ENCODE measurements at places on chromosomes 5 and 9.

- no peak for DNase-seq
These were observed 119.9 kb downstream of the TMEM174 start for GRCh38 chr5:73292816-73293459.

DNA sequence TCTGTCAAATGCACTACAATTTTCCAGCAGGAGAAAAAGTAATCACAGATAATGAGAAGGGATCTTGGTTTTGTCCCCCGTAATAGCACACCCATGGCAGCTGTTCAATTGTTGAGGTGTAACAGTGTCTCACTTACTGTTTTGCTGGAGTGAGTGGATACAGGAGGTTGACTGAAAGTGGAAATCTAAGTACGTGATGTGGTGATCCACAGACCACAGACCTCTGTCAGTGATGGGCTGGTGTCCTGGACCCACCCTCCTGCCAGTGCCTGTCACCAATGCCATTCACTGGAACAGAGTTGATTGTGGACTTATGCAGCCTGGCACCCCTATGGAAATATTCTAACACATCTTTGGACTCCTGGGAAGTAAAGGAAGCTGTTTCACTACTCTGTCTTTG is 261.7 kb downstream of the TRPM3 start:
- no peak for DNase-seq

DNA sequence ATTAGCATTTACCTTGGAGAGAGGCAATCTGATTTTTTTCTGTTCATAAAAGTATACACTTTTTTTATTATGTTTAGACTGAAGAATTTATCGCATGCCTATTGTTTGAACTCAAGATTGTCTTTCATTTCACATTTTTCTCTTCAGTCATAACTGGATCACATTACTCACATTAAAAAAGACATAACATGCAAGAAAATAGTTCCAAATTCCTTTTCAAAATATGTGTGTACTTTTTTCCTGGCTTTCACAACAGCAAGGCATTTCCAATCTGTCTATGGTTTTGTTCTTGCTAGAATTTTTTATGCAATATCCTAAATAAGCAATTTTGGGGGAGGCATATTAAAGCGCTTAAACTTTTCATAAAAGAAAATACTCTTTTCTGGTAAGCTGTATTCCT is 21.2 kb downstream of the FTMT start:
- DNase-seq: no peak

- DNase-seq: peak; percentile 94
These were observed 30.8 kb downstream of the CD180 start for GRCh38 chr5:67165526-67166459.

DNA sequence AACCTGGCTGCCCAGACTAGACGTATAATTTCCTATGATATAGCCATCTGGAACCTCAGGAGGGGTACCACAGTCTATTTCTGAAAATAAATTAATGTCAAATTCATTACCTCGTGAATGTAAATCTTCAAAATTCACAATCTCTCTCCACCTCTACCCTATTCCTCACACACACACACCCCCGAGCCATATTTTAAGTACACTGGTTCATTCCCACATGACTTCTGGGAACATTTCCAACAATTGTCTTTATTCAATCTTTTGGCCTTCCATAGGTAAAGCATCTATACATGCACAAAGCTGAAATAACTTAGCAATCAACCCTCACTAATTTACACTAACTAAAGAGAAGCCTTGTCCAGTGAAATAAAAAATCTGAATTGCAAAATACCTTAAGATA is 32.7 kb downstream of the SUSD1 start:
- no peak for DNase-seq

GRCh38 chr5:135131801-135132680 is 98.0 kb upstream of the PITX1 start:
- DNase-seq: no peak

DNA sequence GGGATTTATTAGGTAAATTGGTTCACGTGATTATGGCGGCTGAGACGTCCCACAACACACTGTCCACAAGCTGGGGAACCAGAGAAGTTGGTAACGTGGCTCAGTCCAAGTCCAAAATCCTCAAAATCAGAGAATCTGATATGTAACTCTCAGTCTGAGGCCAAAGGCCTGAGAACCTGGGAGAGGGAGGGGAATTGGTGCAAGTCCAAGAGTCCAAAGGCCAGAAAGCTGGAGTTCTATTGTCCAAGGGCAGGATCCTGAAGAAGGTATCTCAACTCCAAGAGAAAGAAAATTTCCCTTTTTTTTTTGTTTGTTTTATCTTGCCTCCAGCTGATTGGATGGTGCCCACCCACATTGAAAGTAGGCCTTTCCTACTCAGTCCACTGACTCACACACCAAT is 83.8 kb downstream of the PRDM9 start:
- DNase-seq: no peak

DNA sequence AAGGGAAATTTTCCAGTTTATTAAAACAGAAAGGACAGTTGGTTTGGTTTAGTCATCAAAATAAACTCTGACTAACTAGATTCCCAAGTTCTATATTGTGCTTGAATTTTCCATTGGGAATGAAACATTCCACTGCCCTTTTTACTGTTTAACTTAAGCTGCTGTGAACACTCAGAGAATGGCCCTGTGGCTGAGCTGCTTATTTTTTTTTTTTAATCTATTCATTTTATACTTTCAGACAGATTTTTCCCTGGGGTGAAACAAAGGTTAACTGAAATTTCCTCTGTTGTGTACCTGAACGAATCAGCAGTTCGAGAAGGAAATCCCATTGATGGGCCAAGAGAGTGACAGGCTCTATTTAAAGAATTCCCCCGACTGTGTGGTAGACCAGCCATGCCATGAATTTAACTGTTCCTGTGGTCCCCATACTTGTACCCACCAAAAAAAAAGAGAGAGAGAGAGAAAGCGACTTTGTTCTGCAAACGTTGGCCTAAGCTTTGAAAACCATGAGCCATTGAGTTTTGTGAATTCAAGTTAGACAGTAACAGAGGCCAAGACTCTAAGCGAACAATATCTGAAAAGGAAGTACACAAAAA is 138.7 kb upstream of the GRHPR start:
- peak; percentile 39 for DNase-seq

DNA sequence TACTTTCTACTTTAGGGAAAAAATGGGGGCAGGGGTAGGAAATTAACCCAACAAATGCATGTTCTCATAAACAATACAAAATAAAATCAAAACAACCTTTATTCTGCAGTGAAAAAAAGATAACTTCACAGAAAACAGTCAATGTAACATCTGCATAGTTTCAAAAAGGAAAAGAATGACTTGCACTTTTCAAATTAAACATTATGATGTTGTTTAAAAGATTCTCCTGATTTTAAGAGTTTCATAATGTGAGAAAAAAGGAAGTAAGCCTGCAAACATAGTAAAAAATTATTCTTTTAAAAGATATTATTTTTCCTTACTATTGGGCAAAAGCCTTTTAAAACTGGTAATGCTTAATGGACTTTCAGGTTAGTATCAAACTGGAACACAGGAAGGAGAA is 7.6 kb downstream of the C9orf72 start:
- DNase-seq: no peak

DNA sequence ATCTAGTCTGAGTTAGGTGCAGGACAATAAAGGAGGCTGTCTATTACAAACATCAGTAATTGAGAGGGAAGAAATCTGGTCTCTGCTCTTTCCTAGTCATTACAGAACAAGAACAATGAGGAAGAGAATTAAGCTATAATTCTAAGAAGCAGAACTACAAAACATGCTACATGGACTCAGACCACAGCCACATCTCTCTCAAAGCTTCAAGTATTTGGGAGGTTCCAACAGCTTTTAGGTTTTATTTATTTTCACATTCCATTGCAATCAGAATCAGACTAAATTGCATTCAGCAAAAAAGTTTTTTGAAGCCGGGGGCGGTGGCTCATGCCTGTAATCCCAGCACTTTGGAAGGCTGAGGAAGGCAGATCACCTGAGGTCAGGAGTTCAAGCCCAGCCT is 1.1 kb upstream of the GRPEL2 start:
- no peak for DNase-seq

- DNase-seq: no peak
These were observed 582.6 kb downstream of the PSAT1 start for GRCh38 chr9:78879324-78880100.

DNA sequence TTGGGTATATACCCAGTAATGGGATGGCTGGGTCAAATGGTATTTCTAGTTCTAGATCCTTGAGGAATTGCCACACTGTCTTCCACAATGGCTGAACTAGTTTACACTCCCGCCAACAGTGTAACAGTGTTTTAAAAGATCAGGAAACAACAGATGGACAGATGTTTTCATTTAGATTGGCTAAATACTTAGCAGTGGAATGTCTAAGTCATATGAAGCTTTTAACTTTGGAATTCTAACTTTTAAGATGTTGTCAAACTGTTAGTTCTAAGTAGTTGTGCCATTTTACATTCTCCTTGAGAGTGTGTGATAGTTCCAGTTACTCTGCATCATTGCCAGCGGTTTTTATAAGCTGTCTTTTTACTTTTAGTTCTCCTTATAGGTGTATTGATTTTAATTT is 688.8 kb downstream of the SEMA5A start:
- no peak for DNase-seq

DNA sequence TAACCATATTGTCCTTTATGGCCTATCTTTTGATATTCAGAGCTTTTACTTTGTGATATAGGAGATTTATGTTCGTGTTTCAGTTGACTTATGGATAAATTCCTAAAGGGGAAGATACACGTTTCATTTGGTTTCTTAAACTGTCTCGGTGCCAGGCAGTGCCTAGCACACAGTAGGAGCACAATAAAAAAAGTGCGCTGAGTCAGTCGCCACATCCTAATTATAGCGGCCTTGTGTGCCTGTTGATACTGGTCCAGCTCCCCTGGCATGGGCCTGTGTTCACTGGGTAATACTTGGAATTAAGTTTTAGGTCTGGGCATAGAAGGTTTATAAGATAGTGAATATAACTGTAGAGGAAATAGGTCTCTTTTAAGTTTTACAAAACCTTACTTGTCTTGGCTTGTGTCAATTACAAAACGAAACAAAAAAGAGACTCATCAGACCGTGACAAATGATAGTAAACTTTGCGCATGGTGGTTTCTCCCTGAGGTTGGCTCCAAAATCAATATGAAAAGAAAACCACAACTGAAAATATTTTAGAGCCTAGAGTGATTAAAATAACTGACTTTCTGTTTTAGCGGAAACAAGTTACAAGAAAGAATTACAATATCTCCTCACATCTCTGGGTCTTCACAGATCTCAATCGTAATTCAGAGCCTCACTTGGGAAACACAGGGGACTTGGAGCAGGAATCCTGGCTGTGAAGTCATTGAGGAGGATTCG is 84.8 kb downstream of the MVB12B start:
- no peak for DNase-seq

DNA sequence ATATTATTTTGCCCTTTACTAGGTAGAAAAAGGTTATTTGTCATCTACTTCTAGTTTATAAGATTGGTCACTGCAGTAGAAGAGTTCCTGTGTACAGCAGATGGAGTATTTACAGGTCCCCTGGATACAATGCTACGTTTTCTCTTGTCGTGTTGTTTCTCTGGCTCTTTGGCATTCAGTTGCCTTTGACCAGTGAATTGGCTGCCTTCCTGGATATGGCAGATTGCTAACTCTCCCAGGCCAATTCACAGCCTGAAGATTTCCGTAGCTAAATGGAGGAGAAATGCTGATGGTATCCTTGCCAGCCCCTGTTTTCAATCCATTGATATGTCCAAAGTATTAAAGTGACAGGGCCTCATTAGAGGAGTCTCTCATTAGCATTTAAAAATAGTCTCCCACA is 32.5 kb upstream of the GNAQ start:
- DNase-seq: no peak

DNA sequence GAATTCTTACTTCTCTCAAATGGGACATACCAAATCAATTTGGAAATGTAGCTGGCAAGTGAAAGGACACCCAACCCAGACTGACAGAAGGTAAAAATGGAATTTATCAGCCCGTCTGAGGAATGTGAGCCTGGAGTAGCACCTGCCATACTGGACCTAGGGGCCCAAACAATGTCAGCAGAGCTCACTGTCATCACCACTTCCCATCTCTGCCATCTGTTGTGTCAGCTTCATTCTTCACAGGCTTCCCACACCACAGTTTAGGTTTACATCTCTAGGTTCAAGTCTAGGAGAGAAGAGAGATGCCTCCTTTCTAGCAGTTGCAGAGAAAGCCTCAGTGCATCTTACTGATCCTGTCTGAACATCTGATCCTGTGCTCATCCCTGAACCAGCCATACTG is 222.4 kb downstream of the DOCK8 start:
- no peak for DNase-seq

- DNase-seq: no peak
These were observed 23.6 kb upstream of the CYSTM1 start for GRCh38 chr5:140151144-140152021.

DNA sequence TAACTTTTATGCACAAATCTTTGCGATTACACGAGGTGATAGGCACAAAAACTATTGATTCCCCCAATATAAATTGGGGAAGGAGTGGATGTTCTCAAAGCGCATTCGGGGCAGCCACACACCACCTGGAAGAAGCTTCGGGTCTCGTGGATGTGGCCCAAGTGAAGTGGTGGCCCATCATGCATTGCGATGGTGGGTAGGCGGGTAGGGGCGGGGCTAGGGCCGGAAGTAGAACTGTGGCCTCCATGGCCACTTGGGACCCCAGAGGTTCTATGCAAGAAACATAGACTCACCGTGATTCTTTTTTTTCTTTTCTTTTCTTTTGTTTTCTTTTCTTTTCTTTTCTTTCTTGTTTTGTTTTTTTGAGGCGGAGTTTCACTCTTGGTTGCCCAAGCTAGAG is 86.4 kb upstream of the SLC44A1 start:
- DNase-seq: no peak

DNA sequence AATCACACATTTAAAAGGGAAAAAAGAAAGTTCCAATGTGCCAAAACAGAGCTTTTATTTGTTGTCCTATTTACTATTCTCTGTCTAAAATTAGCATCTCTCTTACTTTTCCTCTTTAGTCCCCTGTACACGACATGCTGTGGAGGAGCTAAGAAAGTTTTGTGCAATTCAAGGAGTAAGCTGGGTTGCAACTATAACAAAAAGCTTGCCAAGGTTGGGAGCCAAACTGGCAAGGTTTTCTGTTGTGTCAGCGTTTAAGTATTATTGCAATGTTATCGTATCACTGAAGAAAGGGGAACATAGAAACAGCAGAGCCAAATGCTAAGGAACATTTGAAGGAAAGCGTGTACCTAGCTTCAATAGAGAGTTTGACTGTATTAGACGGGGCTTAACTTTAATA is 680.8 kb downstream of the CETN3 start:
- no peak for DNase-seq

DNA sequence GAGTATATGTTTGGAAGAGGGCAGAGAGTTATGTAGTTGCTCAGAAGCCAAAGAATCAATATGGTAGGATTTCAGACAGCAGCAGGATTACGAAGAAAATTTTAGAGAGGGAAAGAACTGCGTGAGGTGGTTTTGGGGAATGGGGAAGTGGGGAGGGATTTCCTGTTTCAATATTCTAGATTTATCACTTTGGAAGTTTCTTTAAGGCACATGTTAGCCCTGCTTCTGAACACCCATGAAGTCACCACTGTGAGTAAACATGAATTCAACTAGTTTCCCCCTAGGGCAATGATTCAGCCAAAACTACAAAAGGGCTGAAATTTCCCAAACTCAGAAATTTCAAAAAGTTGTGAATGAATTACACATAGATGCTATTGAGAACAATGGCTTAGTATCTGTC is 132.2 kb downstream of the EBF1 start:
- DNase-seq: no peak

- DNase-seq: no peak
These were observed 31.9 kb downstream of the THBS4 start for GRCh38 chr5:80067016-80067415.

Data from retina (tissue), 1 donor.